Pons (tissue), 1 donor: ENCODE measurements at places on chromosomes 2 and 18.
A peak's percentile ranks its signal among the peaks of the same experiment; 100 is the strongest.

DNA sequence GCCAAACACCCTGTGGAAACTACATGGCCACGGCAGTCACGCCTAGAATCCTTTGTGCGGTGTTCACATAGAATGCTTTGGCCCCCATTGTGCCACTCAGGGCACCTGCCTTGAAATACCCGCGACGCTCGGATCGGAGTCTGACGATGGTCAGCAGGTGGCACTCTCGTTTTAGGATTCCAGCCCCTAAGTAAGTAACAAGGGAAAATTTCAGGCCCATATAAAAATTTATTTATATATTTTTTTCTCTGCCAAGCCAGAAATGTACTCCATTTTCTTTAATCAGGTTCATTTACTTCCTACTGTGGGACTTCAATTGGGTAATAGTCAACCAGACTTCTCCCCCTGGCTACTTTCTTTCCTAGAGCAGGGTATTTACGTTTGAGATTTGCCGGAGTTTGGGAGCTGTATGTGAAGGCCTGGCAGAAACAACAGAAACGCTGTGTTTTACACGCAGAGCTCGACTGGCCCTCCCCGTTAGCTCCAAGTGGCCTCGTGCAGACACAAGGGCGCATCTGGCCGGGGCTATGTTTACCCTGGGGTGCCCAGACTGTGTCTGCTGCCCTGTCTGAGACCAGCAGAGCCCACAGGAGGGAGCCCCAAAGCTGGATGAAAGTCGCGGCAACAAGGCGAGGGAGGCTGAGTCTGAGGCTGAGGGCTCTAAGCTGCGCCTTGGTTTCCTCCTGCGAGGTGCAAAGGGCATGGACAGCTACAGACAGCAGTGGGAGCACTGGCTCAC is 41.6 kb downstream of the LRRC30 start:
- DNase-seq = peak; percentile 73

- no peak for DNase-seq
Measured at GRCh38 chr18:76064998-76065397, 430.0 kb downstream of the ZNF516 start.

- DNase-seq = peak; percentile 79
Measured at GRCh38 chr2:47034973-47035609, 119.5 kb upstream of the MCFD2 start.

DNA sequence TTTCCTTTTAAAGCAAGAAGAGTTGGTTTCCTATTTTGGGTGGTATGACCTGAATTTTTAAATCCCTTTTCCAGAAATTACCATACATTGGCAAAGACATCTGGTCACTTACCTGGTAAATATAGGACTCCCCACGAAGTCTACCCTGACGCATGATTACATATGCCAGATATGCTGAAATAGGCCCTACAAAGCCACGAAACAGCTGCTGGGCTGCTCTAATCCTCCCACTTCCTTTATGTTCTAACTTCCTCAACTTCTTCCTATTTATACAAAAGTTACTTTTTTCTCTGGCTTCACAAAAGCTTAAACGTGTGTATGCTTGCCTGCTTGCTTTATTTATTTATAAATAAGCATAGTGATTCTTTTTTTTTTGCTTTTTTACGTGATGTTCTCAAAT is 186.0 kb upstream of the EPHA4 start:
- DNase-seq = no peak

- no peak for DNase-seq
Measured at GRCh38 chr2:152499896-152500735, 165.1 kb downstream of the FMNL2 start.

- DNase-seq = no peak
Measured at GRCh38 chr2:216317831-216318520, 54.3 kb downstream of the MARCHF4 start.

GRCh38 chr18:56115071-56116015 is 523.0 kb downstream of the TXNL1 start:
- peak; percentile 19 for DNase-seq

DNA sequence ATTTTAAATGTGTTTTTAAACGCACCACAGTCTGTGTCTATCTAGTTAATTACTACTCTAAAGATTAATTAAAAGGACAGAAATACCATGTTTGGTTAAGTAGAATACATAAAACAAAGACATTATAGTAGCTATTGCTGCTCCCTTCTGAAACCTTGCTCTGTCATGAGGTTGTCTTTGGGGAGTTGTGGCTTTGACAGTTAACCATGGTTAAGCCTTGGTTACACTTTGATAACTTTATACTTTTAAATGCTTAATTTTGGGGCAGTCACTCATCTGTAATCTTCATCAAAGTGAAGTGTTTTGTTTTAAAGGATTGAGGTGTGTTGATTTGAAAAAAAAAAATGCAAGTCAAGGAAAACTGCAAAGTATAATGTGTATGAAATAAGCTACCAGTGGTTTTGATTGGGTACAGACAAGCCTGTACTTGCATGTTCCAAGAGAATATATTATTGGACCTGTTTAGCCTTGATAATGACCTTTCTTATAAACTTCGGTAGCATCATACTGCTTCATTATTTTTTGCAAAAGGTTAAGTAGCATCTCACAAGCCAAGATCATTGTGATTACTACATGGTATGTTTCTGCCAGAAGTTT is 29.8 kb upstream of the TBR1 start:
- no peak for DNase-seq

GRCh38 chr2:18855027-18855426 is 265.7 kb upstream of the NT5C1B start:
- peak; percentile 6 for DNase-seq

GRCh38 chr2:165953306-165953654 is 296 bp downstream of the TTC21B start:
- peak; percentile 39 for DNase-seq

DNA sequence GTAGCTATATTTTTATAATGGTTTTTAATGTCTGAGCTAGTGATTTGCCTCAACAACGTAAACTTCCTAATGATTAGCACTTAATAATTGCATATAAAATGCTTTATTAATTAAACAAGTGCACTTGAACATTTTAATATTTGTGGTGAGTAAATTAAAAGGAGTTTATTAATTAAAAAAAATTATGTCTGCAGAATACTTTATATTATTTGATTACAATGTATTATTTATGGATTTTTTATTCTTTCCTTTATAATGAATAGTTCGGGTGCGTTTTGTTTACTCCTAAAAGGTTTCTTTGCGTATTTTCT is 2.3 kb downstream of the HOXD8 start:
- DNase-seq = no peak

- DNase-seq = peak; percentile 6
Measured at GRCh38 chr18:34039201-34039600, 185.5 kb downstream of the NOL4 start.

GRCh38 chr2:120596990-120597594 is 138.6 kb upstream of the GLI2 start:
- peak; percentile 90 for DNase-seq

DNA sequence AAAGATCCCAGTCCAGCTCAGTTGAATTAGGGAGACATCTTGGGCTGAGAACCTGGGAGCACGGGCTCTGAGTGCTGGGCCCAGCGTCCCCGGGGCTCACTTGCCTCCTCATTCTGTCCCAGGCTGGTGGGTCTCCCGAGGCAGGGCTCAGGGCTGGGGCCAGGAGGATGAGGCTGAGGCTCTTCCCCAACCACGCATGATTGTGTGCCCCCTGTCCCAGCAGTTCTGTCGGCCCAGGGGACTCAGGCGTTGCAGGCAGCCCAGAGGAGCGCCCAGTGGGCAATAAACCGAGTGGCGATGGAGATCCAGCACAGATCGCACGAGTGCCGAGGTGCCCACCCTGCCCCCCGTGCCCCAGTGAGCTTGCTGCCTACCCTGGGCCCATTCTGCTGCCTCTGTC is 910 bp downstream of the PRSS56 start:
- DNase-seq = no peak

GRCh38 chr2:105746177-105747080 is 1.7 kb downstream of the NCK2 start:
- no peak for DNase-seq

- DNase-seq = no peak
Measured at GRCh38 chr2:235930701-235931100, 237.5 kb downstream of the GBX2 start.

DNA sequence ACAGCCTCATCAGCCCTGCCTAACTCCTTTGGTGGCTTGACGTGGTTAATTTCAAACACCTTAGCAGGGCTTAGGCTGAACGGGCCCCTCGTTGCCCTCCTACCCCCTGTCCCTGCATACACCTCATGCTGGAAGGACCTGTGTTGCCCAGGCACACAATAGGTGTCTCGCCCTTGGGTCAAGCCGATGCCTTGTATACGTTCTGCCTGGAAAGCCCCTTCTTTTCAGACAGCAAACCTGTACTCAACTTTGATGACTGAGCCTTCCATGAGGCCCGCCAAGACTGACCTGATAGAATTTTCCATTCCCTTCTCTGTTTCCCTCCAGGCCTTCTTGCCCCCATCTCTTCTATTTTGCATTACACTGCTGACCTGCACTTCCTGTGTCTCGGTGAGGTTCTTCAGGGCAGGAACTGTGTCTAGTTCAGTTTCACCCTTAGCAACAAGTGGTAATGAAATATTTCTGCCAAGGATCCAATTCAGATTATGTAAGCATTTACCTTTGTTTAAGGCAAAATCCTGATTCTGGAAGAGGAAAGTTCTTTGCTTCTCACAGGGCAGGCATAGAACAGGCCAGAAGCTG is 7.9 kb downstream of the GREB1 start:
- DNase-seq = no peak

DNA sequence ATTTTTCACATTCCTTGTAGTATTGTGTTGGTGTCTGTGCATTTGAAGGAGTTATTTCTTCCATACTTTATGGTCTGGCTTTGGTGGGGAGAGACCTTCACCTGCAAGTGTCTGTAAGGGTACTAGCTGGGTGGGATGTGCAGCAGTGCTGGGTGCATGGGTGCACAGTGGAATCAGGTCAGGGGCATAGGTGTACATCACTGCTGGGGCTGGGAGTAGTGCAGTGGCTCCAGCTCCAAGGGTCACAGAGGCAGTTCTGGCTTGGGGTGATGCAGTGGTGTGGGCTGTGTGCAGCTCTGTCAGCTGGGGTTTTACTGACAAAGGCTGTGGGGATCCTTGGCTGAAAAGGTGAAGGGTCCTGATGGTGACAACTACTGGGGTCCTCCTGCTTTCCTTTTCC is 44.8 kb downstream of the CCDC148 start:
- DNase-seq = no peak

DNA sequence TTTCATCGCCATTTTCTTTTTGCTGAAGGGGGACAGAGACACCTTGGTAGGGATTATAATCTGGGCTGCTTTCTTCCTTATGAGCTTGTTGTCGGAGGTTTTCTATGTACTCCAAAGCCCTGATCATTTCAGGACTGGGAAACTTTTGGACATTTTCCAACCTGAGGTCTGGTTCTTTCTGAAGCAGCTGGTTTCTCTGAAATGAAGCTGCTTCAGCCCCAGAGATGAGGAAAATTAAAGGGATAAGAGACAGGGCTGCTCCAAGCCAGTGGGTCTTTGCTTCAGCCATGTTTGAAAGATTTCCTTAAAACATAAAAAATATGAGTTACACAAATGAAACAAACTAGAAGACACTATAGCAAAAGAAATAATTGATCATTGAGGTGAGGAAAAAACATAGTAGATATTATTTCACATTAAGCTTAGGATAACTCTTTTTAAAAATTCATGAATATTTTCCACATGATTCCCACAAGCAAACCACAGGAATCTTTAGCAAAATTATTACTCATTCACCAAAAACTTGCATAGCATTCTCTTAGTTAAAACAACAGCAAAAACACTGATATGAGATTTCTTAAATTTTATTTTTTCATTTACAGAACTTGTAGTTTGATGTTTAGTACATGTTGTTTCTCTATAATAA is 3.0 kb downstream of the SCG2 start:
- no peak for DNase-seq

GRCh38 chr2:55355451-55355850 is 64.2 kb downstream of the CCDC88A start:
- DNase-seq = no peak

DNA sequence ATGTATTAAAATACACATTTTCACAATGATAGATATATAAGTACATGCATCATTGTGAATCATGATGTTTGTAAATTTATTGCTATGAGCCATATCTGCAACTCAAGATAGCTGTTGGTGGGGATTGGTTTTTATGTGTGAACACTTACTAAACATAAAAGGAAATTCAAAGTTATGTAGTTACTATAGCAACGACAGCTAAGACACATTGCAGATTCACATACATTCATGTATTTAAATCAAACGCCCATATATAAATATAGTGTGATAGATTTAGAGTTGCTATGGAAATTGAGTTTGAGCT is 65.6 kb downstream of the MAPRE2 start:
- DNase-seq = no peak
